ENCODE measurements at places on chromosomes 6 and 20.

- DNase-seq, result peak; percentile 63
Observed at GRCh38 chr6:143872201-143872600, 7.9 kb downstream of the ZC2HC1B start.

GRCh38 chr20:7984192-7984591 is 35.4 kb downstream of the TMX4 start:
- DNase-seq, result no peak

GRCh38 chr6:13624871-13625288 is 9.7 kb downstream of the NOL7 start:
- DNase-seq, result peak; percentile 39

DNA sequence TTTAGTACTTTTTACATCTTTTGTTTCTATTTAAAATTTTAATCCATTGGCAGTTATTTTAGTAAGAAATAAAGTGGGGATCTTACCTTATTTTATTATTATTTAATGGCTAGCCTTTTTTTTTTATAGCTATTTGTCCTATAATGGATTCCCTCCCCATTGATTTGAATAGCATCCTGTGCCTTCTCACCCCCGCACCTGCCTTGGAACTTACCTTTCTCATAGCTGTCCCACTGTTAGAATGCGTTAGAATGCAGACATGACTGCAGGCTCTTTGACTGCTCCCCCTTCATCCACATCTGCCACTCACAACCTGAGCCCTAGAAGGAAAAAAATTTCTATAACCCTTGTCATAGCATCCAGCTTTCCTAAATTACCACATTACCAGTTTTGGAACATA is 9.1 kb downstream of the PKIB start:
- no peak for DNase-seq

DNA sequence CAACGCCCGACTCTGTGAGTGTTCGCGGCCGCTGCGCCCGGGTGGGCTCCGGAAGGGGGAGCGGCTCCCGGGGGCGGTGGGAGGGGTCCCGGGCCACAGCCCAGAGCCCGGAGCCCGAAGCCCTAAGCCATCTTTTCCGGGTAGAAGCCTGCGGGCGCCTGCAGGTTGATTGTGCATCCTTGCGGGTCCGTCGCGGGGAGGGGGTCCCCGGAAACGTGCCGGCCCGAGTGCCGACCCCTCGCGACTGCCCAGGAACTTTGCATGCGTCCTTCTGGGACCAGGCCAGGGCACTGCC is 413 bp downstream of the PTPRA start:
- no peak for DNase-seq

Data from MV-4-11 (cell line).